ENCODE measurements at places on chromosomes 1 and 21.

DNA sequence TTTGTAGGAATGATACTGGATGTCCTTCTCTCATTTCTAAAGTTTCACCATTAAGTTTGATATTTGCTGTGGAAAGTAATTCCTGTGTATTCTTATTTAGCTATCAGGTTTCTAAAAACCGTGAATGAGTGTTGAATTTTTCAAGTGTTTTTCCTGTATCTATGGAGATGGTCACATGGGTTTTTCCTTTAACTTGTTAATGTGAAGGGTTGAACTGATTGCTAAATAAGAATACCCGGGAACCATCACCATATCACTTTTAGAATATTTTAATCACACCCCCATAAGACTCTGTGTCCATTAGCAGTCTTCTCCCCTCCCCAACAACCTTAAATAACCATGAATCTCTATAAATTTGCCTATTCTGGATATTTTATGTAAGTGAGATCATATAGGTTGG lies 16.5 kb upstream of the ASAP3 start:
- DNase-seq, result no peak

- DNase-seq, result no peak
Measured at GRCh38 chr1:29808141-29808995, 572.0 kb downstream of the PTPRU start.

- peak; percentile 64 for DNase-seq
Measured at GRCh38 chr1:156356875-156357534, 12.0 kb upstream of the RHBG start.

DNA sequence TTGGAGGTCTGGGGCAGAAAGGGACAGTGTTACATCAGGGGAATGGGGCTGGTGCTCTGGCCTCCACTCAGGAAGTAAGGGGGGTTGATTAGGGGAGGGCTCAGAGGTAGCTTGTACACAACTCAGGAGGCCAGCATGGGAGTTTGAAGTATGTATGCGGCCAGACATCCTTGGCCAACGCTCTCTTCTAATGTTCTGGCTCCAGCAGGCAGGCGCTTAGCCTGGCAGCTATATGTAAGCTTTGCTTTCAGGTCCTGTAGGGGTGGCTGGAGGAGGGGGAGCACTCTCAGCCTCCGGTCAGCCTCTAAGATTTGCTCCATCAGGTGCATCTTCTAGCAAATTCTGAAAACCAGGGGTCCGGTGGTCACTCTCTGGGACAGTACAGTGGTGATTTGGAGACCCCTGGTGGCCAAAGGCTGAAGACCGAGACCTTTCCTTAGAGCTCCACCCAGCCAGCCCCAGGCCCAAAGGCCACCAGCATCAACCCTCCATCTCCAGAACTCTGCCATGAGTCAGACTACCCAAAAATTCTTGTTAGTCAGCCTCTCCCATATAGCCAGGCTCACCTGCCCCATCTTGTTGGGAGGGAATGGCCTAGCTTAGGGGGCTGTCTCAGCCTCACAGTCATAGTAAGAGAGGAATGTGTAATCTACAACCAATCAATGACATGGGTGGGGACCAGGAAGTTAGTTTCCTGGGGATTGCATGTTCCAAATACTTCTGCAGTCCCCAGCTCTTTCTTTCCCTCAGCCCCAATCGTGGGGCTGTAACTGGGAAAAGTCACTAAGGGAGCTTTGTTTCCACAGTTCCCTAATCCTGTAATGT lies 9.7 kb upstream of the COL8A2 start:
- no peak for DNase-seq

DNA sequence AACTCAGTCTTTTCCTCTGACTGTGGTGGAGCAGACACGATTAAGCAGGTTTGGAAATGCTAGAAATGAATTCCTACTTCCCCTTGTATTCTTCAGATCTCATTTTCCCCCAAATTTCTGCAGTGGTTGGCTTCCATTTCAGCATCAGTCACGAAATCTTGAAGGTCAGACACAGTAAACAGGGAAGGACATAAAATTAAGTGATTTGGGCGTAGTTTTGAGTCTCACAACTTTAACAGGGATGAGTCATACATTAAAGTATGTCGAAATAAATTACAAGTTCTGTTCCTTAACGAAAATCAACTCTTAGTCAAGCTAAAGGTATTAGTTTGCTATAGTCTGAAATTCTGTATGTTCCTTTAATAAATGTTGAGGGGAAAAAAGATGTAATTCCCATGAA lies 61.1 kb downstream of the HNRNPR start:
- DNase-seq, result no peak

DNA sequence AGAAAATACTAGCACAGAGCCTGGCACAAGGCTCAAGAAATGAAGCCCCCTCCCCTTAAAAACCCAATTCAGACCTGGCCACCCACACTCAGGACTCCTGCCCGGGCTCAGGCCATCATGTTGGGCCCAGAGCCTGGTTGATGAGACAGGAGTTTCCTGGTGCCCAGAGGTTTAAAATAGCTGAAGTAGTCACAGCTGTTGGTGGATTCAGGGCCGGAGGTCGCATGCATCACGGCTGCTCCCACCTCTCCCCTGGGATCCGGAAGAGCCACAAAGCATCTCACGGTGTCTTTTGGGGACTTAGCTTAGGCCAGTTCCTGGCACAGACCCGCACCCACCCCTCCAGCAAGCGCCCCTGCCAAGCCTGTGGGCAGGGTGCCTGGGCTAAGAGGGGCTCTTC lies 2.6 kb upstream of the PADI2 start:
- no peak for DNase-seq

GRCh38 chr1:1393428-1393827 lies 5.7 kb downstream of the CCNL2 start:
- no peak for DNase-seq

GRCh38 chr1:71583756-71584155 lies 502.9 kb upstream of the ZRANB2 start:
- no peak for DNase-seq

DNA sequence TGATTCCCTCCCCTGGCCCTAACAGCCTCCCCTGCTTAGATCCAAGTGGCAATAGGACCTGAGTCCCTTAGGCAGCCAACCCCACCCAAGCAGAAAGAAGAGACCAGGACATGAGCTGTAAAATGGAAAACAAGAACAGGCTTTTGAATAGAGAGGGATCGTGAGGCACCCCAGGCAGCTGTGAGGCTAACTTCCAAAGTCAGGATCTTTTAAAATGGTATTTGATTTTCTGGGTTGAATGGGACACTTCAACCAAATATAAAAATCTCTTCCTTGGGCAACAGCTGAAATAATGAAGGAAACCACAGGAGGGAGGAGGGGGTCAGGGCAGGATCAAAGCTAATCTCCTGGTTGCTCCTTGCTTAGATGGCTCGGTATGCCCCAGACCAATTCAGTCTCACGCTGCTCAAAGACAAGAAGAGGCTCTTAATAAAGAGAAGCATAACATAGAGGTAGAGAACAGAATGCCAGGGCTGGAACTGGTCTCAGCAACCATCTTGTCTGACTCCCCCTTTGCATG lies 28.6 kb upstream of the AVPR1B start:
- DNase-seq, result no peak

DNA sequence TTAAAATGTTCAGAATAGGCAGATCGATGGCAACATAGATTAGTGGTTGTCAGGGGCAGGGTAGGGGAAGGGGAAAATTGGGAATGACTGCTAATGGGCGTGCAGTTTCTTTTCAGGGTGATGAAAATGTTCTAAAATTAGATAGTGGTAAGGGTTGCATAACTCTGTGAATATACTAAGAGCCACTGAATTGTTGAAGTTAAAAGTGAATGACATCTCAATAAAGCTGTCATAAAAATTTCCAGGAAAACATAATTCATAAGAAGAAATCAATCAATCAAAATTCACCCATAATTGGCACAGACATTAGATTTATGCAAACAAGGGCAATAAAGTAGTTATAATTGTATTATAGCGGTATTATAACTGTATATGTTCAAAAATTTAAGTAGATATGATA lies 228.2 kb downstream of the PCP4 start:
- DNase-seq, result no peak

DNA sequence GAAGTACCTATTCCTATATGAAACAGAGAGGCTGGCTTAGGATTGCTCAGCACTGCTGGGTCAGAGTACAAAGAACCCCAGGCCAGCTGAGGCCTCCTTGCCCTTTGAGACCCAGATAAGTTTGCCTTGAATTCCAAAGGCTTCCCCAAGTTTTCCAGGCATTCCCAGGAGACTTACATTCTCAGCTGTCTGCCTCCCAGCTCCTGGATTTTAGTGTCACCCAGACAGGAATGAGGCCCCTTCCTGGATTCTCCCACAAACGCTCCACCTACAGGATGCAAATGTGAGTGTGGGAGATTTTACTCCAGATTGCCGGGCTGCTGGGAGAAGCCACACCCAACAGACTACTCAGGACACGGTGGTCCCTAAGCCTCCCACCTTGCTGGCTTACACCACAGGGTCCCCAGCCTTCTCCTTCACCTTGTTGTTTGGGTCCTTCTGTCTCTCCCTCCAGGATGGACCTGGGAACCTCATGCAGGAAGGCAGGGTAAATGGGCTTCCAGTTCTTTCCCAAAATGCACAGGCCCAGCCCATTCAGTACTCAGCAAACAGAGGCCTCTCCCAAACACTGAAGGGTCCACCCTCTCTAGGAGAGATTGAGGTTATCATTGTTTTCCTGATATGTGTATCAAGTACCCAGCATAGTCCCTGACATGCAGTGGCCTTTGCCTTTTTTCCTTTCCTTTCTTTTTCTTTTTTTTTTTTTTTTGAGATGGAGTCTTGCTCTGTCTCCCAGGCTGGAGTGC lies 10.6 kb downstream of the RHBG start:
- DNase-seq, result no peak

GRCh38 chr21:15444118-15444960 lies 285.4 kb upstream of the USP25 start:
- DNase-seq, result no peak

DNA sequence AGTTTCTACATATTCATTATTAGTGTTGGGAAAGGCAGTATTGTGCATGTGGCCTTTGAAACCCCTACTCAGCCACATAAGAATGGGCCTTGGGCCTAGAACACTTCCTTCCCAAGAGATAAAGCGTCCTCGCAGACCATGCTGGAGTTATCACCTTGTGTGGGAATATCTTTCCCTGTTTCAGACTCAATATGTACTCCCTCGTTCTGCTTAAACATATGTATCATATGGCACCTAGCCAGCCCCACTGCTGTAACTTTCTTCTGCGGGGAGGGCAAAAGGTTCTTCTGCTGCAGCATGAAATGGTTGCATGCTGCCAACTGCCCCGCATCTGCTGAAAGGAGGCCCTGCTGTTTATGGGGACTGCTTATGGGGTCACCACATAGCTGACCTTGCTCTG lies 92.0 kb downstream of the CRB1 start:
- no peak for DNase-seq

DNA sequence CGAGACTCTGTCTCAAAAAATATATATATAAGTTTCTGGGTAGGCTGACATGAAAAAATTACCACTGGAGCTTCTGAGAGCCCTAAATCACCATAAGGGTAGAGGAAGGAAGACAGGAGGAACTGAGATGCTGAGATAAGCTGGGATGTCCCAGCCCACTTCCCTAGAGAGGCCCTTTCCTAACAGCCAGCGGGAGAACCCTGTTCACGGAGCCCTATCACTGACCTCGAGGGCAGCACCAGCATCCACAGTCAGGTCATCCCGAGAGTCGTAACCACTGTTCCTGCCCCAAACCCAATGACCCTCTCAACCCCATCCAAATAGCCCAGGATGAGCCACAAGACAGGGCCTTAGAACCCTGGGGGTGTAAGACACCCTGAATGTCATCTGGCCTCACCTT lies 77.5 kb downstream of the CD34 start:
- DNase-seq, result no peak

- no peak for DNase-seq
Measured at GRCh38 chr1:24513706-24514105, 11.1 kb downstream of the RCAN3 start.

- no peak for DNase-seq
Measured at GRCh38 chr1:11766429-11766776, 4.4 kb downstream of the C1orf167 start.

DNA sequence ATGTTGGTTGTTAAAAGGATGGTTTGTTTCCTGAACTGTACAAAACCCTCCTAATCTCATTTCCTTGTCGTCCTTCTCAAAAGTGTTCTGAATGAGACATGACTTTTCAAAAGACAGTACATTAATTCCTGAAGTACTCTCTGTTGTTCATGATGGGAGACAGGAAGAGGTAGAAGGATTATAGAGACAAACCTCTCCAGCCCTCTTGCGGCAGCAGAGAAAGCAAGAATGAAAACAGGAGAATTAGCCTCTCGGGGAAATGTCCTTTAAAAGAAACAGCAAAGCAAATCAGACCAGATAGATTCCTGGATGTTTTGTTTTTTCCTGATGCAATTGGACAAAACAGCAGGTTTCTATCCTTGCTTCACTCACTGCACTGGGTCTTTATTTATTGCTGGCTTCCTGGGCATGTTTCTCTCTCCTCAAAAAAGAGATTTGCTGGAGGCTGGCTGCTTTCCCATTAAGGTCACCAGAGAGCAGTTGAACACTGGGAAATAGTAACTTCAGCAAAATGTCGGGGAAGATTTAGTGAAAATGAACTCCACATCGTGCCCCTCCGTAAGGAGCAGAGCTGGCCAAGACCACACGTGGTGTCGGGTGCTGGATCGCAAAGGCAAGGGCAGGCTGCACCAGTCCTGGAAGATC lies 145.8 kb upstream of the SYT6 start:
- DNase-seq, result no peak

- no peak for DNase-seq
Measured at GRCh38 chr1:28971980-28972771, 57.8 kb downstream of the EPB41 start.

GRCh38 chr1:199356561-199356960 lies 670.9 kb upstream of the NR5A2 start:
- DNase-seq, result no peak

- no peak for DNase-seq
Measured at GRCh38 chr1:236494082-236494481, 29.7 kb upstream of the LGALS8 start.

DNA sequence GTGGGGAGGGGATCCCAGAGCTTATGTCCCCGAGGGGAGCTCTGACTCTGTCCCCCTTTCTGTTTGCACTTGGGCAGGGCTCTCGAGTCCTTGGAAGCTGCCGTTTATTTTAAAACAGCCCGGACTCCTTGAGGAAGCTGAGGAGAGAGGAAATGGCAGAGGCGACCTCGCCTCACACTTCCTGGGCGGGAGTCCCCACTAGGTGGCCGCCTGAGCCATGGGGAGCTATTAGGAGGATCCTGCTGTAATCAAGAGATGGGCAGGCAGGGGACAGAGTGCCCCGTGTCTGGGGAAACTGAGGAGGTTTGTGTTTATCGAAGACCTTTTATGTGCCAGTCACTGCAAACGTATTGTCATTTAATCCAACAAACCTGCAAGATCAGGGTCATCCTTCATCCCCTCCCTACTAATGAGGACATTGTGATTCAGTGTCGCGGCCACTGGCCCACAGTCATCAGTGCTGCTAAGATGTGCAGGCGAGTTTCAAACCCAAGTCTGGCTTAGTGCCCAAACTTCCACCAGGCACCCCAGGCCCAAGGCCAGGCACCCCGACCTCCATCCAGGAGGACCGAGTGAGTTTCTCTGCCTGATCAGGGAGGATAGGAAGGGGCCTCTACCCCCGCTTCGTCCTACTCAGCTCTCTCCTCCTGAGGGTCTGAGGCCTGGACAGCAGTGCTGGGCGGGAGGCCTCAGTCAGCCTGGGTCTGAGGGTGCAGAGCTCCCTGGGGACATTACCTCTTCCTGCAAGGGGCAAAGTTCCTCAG lies 316.9 kb upstream of the VAMP3 start:
- no peak for DNase-seq

GRCh38 chr1:36609241-36610027 lies 126.7 kb upstream of the CSF3R start:
- peak; percentile 36 for DNase-seq

GRCh38 chr1:117618450-117619122 lies 12.7 kb downstream of the TENT5C start:
- no peak for DNase-seq

GRCh38 chr1:80202118-80202517 lies 1195.6 kb upstream of the ADGRL4 start:
- no peak for DNase-seq
